ENCODE measurements at places on chromosomes 3 and 15. TPM values are rescaled to one million over a fixed set of nuclear protein-coding genes. Genes with fewer than 3 reads are reported as not detected.

Gene CGNL1
- polyA plus RNA-seq: 0.20 TPM

Gene GABRR3
- 0.10 TPM for polyA plus RNA-seq

Gene FILIP1L
- 15.5 TPM for polyA plus RNA-seq

Gene ATP13A5
- polyA plus RNA-seq: not detected

Gene GOLGA6B
- not detected for polyA plus RNA-seq

Gene DCLK3
- 0.36 TPM for polyA plus RNA-seq

Gene CSPG4
- 15.9 TPM for polyA plus RNA-seq

Gene PLOD2
- polyA plus RNA-seq: 3.8 TPM

Gene RBP2
- polyA plus RNA-seq: 0.59 TPM

Gene TBCCD1
- polyA plus RNA-seq: 7.6 TPM

Gene CLK3
- polyA plus RNA-seq: 51.6 TPM

Gene P2RY13
- polyA plus RNA-seq: 0.12 TPM

Gene GRK7
- polyA plus RNA-seq: 0.64 TPM

DNA sequence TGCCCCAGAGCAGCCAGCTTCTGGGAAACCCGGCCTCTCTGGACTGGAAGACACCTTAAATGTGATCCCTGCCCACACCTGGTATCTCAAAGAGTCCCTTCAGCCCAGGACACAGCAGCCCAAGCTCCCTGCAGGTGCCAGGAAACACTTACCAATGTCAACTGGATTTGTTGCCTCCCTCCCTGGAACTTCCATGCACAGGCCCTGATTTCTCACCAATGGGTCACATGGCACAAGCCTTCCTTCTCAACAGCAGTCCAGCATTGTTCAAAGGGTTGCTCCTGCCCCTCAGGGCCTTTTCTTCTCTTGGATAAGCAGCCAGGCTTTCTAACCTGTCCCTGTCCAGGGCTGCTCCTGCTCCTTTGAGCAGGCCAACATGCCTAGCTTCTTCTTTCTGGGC is 31.6 kb downstream of the ANP32A start:
- H3K27me3 ChIP-seq: no peaks in the 10 kb centered on the region
- H3K36me3 ChIP-seq: no peaks in the 10 kb centered on the region
- H3K4me1 ChIP-seq: peaks cover 52% of the 10 kb centered on the region
- no peak for DNase-seq

- no peak overlapping the region for H3K4me3 ChIP-seq
- H3K27ac ChIP-seq: no peak overlapping the region
- no peak for DNase-seq
- H3K36me3 ChIP-seq: no peaks in the 10 kb centered on the region
Observed at GRCh38 chr15:98620020-98620419, 28.3 kb upstream of the IGF1R start.

DNA sequence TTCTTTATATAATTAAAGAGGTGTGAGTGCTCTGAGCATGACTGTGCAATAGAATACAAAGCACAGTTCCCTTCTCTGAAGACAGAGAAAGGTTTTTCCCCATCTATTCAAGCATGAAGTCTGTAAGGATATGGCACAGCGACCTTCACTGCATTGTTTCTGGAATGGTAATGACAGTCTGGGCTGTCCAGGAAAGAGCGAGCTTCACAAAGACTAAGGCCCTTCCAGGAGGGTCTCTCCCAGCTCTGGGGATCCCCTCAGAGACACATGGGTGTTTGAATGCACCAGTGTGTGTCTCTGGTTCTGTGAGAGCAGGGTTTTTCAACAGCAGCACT is 179.9 kb upstream of the NR2E3 start:
- H3K27ac ChIP-seq: no peak overlapping the region
- no peaks in the 10 kb centered on the region for H3K36me3 ChIP-seq
- no peaks in the 10 kb centered on the region for H3K4me1 ChIP-seq
- no peaks in the 10 kb centered on the region for H3K27me3 ChIP-seq
- DNase-seq: no peak

GRCh38 chr3:48656061-48656840 is 6.4 kb downstream of the CELSR3 start:
- peak overlapping the region; percentile 67 for H3K27ac ChIP-seq
- DNase-seq: peak; percentile 90
- H3K27me3 ChIP-seq: peaks cover 16% of the 10 kb centered on the region
- peaks cover 2% of the 10 kb centered on the region for H3K4me1 ChIP-seq
- no peaks in the 10 kb centered on the region for H3K36me3 ChIP-seq
- peak overlapping the region; percentile 80 for H3K4me3 ChIP-seq

- H3K4me1 ChIP-seq: peaks cover 27% of the 10 kb centered on the region
- no peaks in the 10 kb centered on the region for H3K27me3 ChIP-seq
- no peak for DNase-seq
- no peak overlapping the region for H3K27ac ChIP-seq
- no peaks in the 10 kb centered on the region for H3K36me3 ChIP-seq
Observed at GRCh38 chr3:183513046-183513706, 42.3 kb downstream of the KLHL6 start.

GRCh38 chr3:153628591-153628990 is 466.6 kb downstream of the RAP2B start:
- H3K27me3 ChIP-seq: no peaks in the 10 kb centered on the region
- H3K4me3 ChIP-seq: no peak overlapping the region
- no peak overlapping the region for H3K27ac ChIP-seq
- H3K36me3 ChIP-seq: no peaks in the 10 kb centered on the region

- H3K27ac ChIP-seq: no peak overlapping the region
- H3K36me3 ChIP-seq: no peaks in the 10 kb centered on the region
- H3K27me3 ChIP-seq: no peaks in the 10 kb centered on the region
- no peaks in the 10 kb centered on the region for H3K4me1 ChIP-seq
Observed at GRCh38 chr3:37853691-37854413, 7.8 kb upstream of the CTDSPL start.

GRCh38 chr15:95479308-95479707 is 851.2 kb upstream of the NR2F2 start:
- no peak for DNase-seq
- no peaks in the 10 kb centered on the region for H3K36me3 ChIP-seq
- no peak overlapping the region for H3K27ac ChIP-seq
- no peaks in the 10 kb centered on the region for H3K27me3 ChIP-seq
- no peak overlapping the region for H3K4me3 ChIP-seq

DNA sequence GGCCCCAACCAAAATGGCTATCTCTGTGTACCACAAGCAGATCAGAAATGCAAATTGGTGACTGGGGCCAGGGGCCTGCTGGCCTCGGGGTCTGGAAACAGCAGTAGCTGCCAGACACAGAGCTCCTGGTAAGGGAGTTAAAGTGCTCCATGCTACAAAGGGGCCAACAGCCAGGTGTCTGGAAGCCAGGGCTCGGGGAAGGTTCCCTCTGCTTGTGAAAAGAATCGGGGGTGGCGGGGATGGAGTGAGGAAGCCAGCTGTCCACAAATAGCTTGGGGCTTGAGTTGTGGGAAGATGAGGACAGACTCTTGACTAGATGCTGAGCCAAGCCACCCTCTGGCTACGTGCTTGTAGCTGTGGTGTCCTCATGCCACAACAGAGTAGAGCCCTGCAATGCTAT is 39.3 kb downstream of the CHRD start:
- H3K27me3 ChIP-seq: no peaks in the 10 kb centered on the region
- no peak overlapping the region for H3K4me3 ChIP-seq
- no peak overlapping the region for H3K27ac ChIP-seq
- H3K4me1 ChIP-seq: no peaks in the 10 kb centered on the region

DNA sequence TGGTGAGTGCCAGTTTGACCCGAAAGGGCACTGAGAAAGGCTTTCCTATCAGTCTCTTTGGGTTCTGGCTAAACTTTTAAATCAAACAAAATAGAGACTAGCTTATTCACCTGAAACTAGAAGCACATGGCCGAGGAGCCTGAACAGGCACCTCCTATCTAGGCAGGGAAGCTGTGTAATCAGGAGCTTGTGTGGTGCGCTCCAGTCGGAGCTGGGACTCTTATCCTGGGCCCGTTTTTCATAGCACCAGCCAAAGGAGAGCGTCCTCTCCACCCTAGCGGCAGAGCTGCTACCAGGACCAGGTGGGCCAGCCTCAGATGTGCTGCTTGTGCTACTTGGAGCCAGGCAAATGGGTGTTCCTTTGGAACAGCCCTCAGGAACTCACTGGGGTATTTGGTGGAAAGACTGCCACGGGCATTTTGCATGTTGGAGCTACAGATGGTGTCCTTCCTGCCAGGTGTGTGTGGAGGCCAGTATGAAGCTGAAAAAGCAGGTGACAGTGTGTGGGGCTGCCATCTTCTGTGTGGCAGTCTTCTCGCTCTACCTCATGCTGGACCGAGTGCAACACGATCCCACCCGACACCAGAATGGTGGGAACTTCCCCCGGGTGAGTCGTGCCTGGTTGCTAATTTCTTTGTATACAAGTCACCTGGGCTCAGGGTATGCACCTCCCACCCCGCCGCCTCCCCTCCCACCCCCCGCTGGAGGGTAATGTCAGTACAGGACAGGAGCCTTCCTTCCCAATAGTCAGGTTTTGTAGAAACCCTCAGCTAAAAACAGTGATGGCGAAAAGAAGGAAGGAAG is 833 bp downstream of the MAN2A2 start:
- H3K27me3 ChIP-seq: no peaks in the 10 kb centered on the region
- DNase-seq: no peak
- H3K36me3 ChIP-seq: no peaks in the 10 kb centered on the region
- H3K27ac ChIP-seq: peak overlapping the region; percentile 95

- no peaks in the 10 kb centered on the region for H3K4me1 ChIP-seq
- H3K27ac ChIP-seq: no peak overlapping the region
- DNase-seq: no peak
- no peaks in the 10 kb centered on the region for H3K36me3 ChIP-seq
- H3K4me3 ChIP-seq: no peak overlapping the region
- H3K27me3 ChIP-seq: no peaks in the 10 kb centered on the region
Observed at GRCh38 chr3:184459355-184459754, 79.5 kb downstream of the CHRD start.

DNA sequence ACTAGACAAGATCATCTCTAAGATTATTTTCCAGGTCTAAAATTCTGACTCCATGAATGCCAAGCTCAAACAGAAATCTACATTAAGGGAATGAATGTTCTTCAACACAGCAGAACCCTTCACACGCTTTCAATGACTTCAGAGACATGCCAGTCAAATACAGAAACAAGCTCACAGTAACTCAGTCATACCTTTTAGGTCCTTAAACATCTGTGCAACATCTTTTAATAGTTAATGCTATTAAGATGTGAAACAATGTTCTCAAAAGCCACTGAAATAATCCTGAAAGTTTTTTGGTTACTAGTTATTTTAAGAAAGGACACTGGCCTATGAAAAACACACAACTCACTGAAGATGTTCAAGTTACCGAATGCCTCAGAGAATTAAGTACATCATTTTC is 2.5 kb downstream of the DLG1 start:
- DNase-seq: no peak
- no peaks in the 10 kb centered on the region for H3K27me3 ChIP-seq
- H3K4me3 ChIP-seq: peak overlapping the region; percentile 99
- H3K36me3 ChIP-seq: no peaks in the 10 kb centered on the region
- H3K4me1 ChIP-seq: peaks cover 37% of the 10 kb centered on the region

DNA sequence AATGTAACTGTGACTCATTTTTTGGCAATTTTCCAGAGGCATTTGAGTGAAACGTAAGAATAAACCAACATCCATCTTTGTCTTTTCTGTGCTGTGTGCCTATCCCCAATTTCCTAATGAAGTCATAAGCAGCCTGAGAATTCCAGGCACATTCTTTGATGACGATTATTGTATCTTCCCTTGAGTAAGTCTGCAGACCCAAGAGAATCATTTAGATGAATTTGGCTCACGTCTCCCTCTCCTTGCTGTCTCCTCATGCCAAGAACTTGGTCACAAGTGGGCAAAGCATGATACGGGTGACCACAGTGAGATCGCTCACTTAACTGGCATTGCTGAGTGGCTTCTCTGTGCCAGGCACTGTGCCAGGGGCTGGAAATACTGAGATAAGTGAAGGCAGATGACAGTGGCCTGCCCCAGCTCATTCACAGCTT is 384.5 kb upstream of the IL12A start:
- DNase-seq: no peak
- H3K27me3 ChIP-seq: no peaks in the 10 kb centered on the region
- H3K36me3 ChIP-seq: no peaks in the 10 kb centered on the region
- H3K4me3 ChIP-seq: no peak overlapping the region
- H3K27ac ChIP-seq: no peak overlapping the region
- H3K4me1 ChIP-seq: no peaks in the 10 kb centered on the region

- no peaks in the 10 kb centered on the region for H3K36me3 ChIP-seq
- DNase-seq: no peak
- H3K27me3 ChIP-seq: no peaks in the 10 kb centered on the region
- no peak overlapping the region for H3K27ac ChIP-seq
Observed at GRCh38 chr3:114377426-114377825, 83.6 kb downstream of the TIGIT start.
